ENCODE measurements at places on chromosomes 1 and 21.

DNA sequence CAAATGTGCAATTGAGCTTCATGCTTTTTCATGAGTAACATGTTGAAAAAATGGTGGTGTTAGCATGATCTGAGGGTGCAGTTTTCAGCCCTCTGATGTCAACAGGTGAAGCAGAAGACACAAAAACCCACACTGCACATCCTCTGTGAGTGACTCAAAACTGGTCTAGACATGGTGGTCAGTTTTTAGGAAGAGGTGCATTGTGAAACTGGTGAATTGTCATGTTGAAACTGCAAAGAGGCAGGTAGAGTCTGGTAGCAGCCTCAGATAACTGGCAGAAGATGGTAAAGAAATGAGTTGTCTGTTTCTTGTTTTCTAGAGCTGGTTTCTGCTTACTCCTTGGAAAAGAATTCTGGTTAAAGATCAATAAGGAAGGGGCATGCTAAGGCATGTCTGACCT is 97.3 kb upstream of the HMCN1 start:
- DNase-seq, result no peak

DNA sequence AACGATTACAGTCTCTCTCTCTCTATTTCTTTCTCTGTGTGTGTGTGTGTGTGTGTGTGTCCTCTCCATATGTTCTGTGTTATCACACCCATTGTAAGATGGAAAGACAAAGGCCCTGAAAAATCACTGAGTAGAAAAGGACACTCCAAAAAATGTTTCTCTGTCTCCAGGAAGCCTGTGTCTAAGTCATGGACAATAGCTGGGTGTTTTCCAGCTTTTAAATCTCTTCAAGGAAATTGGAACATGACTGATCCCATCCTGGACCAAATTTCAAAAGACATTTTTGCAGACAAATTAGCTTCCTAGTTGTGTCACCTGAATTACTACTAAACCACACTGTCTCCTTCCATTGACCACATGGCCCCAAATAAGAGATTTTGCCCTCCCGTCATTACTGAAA is 31.0 kb upstream of the LMX1A start:
- DNase-seq, result no peak

GRCh38 chr1:170881268-170882265 is 53.8 kb upstream of the MROH9 start:
- no peak for DNase-seq

- no peak for DNase-seq
Measured at GRCh38 chr1:50423670-50424000, 392 bp upstream of the DMRTA2 start.

- DNase-seq, result no peak
Measured at GRCh38 chr1:28258628-28259251, 578 bp upstream of the SESN2 start.

DNA sequence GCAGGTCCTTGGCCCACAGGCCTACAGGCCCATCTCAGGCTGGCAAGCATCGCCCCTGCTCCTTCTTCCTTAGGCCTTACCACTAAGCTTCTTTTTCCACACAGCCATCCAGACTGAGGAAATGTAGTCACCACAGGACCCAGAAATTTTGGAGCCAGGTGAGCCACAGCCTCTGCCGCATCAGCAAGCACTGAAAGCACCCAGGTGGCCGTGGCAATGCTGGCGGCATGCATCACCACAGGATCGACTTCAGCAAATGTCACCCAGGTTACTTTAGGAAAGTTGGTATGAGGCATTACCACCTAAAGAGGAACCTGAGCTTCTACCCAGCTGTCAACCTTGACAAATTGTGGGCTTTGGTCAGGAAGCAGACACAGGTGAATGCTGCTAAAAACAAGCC is 11.6 kb downstream of the PIGM start:
- DNase-seq, result no peak

- no peak for DNase-seq
Measured at GRCh38 chr1:41619511-41620364, 135.3 kb upstream of the EDN2 start.

DNA sequence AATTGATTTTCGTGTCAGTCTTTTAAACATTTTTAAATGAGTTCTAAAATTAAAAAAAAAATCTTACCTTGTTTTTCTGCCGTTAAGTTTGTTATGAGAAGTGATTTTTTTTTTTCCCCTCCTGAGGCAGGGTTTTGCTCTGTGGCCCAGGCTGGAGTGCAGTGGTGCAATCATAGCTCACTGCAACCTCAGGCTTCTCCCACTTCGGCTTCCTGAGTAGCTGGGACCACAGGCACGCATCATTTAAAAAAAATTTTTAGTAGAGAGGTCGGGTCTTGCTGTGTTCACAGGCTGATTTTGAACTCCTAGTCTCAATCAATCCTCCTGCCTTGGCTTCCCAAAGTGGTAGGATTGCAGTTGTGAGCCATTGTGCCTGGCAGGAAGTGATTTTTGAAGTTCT is 41.1 kb downstream of the MTR start:
- DNase-seq, result no peak

- no peak for DNase-seq
Measured at GRCh38 chr1:234592240-234592639, 17.7 kb downstream of the IRF2BP2 start.

GRCh38 chr1:245894843-245895242 is 612.2 kb downstream of the SMYD3 start:
- DNase-seq, result no peak

DNA sequence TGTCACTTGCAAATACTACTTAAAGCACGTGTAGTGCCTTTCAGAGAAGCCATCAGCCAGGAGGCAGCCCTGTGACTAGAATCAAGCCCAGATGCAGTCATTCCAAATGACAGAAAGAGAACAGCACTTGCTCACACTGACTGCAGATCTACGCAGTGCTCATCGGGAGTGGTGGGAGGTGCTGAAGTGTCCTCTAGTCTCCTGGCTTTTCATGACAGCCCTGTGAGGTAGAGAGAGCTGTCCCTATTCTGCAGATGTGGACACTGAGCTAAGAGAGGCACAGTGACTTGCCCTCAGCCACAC is 62.3 kb upstream of the EDN2 start:
- DNase-seq, result no peak

DNA sequence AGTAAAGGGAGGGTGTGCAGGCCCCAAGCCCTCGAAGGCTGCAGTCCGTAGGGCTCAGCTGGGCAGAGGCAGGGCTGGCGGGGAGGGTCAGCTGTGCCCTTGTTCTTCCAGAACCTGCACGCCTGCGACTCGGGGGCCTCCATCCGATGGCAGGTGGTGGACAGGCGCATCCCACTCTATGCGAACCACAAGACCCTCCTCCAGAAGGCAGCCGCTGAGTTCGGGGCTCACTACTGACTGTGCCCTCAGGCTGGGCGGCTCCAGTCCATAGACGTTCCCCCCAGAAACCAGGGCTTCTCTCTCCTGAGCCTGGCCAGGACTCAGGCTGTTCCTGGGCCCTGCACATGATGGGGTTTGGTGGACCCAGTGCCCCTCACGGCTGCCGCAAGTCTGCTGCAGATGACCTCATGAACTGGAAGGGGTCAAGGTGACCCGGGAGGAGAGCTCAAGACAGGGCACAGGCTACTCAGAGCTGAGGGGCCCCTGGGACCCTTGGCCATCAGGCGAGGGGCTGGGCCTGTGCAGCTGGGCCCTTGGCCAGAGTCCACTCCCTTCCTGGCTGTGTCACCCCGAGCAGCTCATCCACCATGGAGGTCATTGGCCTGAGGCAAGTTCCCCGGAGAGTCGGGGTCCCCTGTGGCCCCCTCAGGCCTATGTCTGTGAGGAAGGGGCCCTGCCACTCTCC is 13.6 kb upstream of the LRRC3 start:
- no peak for DNase-seq

DNA sequence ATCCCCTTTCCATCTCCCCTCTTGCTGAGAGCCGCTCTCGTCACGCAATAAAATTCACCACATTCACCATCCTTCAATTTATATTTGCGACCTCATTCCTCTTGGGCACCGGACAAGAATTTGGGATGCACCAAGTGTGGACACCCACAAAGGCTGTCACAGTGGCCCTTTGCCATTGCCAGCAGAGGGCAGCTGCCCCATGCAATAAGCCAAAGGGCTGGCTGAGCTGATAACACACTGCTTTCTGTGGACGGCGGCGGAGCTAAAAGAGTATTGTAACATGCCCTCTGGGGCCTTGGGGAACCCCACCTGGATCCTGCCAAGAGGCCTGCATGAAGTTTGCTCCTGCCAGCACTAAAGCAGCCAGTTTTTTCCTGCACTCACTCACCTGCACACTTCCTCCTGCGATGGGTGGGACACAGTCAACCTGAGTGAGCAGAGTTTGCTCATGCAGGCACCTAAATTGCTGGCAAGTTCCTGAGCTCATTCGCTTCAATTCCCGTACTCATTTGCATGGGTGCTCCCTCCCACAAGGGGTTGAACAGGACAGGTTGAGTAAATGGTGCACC is 792.3 kb upstream of the ADAMTS5 start:
- DNase-seq, result no peak

DNA sequence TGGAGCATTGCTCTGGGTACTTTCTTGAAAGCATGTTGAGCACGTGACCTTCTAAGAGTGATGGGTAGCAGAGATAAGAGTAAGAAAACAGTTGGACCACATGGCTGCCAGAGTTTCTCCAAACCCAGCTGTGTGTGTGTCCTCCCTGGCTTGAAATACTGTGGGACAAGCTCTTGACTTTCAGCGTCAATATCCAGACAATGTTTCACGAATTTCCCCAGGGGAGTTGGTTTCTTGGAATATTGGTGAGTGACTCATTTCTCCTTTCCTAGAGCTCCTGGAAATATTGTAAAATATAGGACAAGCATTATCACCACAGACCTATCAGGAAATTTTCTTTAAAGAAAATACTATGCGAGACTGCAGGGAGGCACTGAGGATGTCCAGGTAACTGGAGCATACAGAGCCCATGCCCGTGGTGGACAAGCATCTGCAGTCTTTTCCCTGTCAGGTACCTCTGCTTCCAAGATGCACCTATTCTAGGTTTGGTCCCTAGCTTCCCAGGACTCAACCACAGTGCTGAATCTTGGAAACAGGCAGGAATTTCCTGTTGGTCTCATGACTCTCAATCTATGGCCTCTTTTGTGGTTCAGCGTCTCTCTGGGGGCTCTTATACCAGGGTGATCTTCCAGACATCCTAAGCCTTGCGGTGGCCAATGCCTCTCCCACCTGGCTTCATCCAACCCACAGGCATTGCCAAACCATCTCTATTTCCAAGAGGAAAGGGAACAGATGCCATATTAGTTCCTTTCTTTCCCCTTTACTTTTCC is 67.4 kb downstream of the KCNJ6 start:
- DNase-seq, result no peak
